SK-N-SH treated with all-trans-retinoic acid at 6 μM for 48 hours (cell line): ENCODE measurements at places on chromosomes 11 and 22.

GRCh38 chr11:95193541-95193940 is 37.5 kb downstream of the SESN3 start:
- no peak for ATAC-seq

DNA sequence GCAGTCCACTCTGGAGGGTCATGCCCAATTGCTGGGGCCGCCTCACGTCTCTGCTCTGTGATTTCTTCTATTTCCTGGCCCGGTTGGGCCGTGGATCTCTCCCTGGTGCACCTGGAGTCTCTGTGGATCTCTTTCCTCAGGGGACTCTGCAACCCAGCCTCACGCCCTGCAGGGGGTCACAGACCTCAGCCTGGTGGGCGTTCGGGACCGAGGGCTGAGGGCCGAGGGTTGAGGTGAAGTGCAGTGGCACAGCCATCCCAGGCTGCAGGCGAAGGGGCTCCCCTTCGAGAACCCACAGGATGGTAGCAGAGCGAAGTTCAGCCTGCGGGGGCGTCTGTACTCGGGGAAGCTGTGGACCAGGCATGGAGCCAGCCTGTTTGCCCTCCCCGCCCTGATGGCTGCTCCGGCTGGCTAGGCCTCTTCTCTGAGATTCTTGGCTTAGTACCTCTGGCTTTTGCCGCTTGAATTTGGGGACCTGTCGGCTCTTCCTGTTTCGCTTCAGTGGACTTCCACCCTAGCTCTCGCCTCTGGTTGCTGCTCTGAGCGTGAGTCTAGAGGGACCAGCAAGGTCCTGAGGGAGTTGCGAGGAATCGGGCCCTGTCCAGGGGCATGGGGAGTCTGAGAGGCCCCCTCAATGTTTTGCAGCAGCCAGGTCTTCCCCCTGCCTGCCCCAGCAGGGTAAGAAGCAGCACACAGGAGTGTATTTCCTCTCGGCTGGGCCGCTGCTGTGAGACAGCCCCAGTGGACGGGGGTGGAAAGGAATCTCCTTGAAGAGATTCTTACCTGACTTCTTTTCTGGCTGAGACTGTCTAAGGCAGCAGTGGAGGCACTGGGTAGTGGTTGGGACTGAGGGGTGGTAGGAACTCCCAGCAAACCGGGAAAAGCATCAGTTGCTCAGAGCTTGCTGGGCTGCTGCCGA is 140.8 kb downstream of the TBC1D22A start:
- ATAC-seq: no peak

DNA sequence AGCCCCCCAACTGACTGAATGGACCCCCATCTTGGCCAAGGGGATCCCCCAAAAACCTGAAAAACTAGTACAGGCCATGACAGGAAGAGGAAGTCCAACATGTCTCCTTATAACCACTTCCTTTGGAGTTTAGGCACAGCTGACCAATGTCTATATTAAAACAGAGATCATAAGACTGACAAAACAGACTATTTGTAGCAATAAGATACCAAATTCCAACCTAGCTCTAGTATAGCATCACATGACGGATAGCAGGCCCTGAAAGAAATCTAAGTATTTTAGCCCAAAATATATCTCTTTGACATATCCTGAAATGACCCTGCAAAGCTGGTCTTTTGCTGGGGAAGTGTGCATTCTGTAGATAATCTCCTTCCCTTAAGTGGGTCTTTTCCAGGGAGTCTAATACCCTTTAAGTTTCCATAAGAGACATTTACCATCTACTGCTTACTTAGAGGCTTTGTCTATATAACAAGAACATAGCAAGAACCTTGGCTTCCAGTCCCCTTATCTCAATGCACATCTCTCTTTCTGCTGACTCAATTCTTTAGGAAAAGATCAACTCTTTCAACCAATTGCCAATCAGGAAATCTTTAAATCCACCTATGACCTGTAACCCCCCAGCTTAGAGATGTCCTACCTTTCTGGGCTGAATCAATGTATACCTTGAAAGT is 34.9 kb upstream of the ACER3 start:
- no peak for ATAC-seq

GRCh38 chr11:76564364-76564763 is 106.2 kb downstream of the LRRC32 start:
- no peak for ATAC-seq

DNA sequence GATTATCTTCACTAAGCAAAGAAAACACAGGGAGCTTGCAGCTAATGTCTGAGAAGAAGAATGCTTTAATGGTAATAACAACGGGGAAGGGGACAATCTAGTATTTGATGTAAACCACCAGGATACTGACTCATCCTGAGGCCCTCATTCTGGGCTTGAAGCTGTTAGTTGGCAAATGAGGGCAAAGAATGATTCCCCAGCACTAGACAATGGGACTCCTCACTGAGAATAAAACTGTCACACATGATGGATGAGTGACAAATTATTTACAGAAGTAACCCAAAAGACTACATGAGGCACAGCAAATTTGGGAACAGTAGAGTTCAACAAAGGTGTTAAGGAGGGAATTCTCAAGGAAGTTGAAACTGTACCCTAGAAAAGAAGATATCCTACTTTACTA is 76.3 kb downstream of the FAM168A start:
- ATAC-seq: peak; percentile 87

GRCh38 chr11:87477321-87477720 is 439.6 kb downstream of the TMEM135 start:
- ATAC-seq: no peak

DNA sequence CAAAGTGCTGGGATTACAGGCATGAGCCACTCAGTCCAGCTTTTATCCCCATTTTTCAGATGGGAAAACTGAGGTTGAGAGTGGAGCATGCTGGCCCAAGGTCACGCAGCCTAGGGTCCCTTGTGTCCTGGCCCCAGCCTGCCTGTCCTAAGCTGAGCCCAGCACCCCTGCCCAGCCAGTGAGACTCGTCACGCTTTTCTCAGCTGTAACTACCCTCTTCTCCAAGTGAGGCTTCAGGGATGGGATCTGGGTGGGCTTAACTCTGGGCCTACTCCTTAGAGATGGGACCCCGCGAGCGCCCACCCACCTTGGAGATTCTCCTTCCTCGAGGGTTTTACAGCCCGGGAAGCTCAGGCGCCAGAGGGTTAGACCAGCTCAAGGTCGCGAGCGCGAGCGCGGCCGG is 390 bp upstream of the TMEM151A start:
- no peak for ATAC-seq

DNA sequence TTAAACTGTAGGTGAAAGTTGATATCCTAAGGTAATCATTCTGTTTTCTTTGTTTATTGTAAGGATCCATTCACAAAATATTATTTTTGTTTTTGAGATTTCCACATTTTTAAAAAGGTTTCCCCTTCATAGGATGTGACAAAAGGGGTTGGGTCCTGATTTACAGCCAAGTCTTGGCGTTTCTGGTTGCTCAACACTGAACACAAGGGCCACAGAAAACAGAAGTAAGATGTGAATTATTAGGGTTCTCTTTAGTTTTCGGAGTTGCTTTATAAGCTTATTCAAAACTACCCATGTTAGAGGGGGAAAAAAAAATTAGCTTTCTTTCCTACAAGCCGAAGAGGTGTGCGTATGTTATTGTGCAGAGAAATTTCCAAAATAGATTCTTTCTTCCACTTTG is 30.0 kb upstream of the FLI1 start:
- ATAC-seq: no peak

DNA sequence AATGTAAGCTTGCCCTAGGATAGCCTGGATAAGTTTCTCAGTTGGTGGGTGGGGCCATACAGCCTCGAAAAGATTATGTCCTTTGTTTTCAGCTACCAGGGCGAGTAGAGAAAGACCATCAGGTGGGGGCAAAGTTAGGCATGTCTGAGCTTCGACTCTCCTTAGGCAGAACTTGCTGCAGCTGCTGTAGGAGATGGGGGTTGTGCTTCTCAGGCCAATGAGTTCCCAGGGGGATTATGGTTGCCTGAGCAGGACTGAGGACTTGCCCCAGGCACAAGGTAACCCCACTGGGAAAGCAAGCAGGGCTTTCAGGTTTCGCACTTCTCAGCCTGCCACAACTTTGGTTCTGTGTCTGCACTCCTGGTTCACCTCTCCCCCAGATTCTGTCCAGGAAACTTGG is 173.4 kb upstream of the SESN3 start:
- no peak for ATAC-seq

DNA sequence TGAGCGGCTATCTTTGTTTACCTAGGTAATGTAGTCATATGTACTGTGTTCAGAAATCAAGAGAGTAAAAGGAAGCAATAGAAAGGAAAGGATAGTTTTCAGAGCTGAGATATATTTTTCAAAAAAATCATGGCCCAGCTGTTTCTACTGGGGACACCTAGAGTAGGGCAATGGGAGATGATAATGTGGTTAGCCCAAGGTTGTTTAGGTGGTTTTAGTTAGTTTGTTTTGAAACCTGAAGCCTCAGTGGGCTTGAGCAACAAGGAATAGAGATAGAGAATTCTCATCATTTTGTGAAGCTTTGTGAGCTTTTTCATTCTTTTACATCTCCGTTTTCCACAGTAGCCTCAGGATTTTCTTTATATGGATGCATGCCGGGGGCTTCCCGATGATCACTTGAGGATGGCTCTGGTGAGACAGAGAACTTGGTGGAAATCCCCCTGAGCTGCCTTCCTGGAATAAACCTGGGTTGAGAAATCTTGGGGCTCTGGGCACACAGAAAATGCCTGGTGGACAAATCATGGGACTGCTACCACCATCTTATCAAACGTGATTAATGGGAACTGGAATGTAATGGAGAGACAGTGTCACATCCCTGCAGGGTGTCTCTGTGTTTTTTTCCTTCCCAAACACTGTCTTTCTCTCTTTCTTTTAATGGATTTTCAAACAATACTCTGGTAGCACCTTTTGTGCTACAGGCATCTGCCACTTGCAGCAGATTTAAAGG is 49.0 kb downstream of the ARHGAP42 start:
- no peak for ATAC-seq

- peak; percentile 24 for ATAC-seq
These were observed 785 bp downstream of the OTUB1 start for GRCh38 chr11:63986932-63987513.

DNA sequence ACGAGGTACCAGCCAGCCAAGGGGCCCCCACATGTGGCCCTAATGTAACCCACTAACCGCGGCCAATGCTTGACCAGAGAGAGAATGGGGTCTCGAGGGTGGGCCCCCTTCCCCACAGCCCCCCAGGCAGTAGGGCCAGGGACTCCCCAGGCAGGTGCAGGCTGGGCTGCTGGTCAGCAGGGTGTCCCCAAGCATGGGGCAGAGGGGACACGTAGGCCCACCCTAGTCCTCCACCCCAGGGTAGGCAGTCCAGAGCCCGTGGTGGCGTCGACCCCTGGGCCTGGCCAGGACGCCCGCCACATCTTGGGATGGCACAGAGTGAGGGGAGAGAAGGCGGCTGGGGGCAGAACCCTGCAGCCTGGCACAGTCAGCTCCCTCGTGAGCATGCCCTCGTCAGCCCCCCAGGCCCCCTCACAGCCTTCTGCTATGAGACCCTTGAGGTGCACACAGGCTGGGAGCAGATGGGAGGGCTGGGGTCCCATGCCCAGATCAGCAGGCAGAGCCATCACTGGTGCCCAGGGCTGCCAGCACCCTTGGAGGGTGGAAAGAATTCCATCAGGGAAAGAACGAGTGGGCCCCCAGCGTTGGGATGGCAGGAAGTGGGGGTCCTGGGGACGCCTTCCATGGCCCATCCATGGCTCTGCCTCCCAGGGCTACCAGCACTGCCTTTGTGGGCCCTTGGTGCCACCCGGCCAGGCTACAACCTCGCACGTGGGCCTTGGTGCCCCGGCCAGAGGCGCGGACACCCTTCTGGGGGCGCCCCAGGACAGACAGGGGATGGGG is 6.1 kb downstream of the TNNT3 start:
- ATAC-seq: no peak

- ATAC-seq: no peak
These were observed 32.2 kb downstream of the CYTH4 start for GRCh38 chr22:37314315-37315074.

DNA sequence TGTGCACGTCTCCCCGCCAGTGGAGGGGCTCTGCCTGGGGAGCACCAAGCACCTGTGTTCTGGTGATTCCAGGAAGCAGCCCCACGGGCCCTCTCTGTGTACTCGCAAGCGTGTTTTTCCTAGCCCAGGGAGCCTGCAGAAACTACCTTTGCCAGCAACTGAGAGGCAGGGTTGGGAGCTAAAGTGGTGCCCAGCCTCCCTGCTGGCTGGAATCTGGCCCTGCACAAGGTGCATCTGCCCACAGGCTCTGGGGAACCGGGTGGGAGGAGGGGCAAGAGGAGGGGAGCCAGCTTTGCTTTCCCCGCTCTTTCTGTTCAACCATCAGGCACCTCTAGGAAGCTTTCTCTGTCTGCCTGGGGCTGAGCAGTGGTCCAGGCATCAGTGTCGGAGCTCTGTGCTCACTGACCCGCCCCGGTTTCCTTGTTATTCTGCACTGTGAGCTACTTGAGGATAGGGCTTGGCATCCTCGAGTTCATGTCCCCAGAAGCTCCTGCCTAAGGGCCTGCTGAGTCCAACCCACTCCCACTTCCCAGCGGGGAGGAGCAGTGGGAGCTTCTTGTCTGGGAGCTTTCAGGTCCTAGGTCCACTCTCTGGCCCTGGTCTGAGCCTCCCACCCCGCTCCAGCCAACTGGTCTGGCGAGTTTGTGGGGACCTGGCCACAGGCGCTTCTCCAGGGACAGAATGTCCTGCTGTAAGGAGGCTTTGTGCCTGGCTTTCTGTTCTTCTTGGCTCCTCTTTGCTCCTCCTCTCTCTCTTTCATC is 14.9 kb downstream of the DAGLA start:
- peak; percentile 58 for ATAC-seq
